ENCODE measurements at places on chromosomes 16 and 17. TPM values are rescaled to one million over a fixed set of nuclear protein-coding genes. Genes with fewer than 3 reads are reported as not detected.

Gene TRPV3
- total RNA-seq = 0.92 TPM

GRCh38 chr16:29815793-29816693 is at the start of gene PAGR1:
PAGR1 (plus strand) TSS chr16:29816152; CDS start chr16:29816526, 374 bp downstream.
- peak; percentile 99 for DNase-seq
- H3K27me3 ChIP-seq = peaks cover 1% of the 10 kb centered on the region
- H3K4me1 ChIP-seq = peaks cover 46% of the 10 kb centered on the region

GRCh38 chr17:79360196-79360595 is 250.7 kb downstream of the RBFOX3 start:
- H3K27ac ChIP-seq = no peak overlapping the region
- H3K27me3 ChIP-seq = no peaks in the 10 kb centered on the region
- no peaks in the 10 kb centered on the region for H3K4me1 ChIP-seq

Gene TMEM238L
- not detected for total RNA-seq

Gene CYGB
- total RNA-seq = not detected

- no peaks in the 10 kb centered on the region for H3K27me3 ChIP-seq
- no peak overlapping the region for H3K4me3 ChIP-seq
- H3K27ac ChIP-seq = no peak overlapping the region
Observed at GRCh38 chr17:70313086-70313852, 143.9 kb downstream of the KCNJ2 start.

Gene CRYM
- not detected for total RNA-seq

DNA sequence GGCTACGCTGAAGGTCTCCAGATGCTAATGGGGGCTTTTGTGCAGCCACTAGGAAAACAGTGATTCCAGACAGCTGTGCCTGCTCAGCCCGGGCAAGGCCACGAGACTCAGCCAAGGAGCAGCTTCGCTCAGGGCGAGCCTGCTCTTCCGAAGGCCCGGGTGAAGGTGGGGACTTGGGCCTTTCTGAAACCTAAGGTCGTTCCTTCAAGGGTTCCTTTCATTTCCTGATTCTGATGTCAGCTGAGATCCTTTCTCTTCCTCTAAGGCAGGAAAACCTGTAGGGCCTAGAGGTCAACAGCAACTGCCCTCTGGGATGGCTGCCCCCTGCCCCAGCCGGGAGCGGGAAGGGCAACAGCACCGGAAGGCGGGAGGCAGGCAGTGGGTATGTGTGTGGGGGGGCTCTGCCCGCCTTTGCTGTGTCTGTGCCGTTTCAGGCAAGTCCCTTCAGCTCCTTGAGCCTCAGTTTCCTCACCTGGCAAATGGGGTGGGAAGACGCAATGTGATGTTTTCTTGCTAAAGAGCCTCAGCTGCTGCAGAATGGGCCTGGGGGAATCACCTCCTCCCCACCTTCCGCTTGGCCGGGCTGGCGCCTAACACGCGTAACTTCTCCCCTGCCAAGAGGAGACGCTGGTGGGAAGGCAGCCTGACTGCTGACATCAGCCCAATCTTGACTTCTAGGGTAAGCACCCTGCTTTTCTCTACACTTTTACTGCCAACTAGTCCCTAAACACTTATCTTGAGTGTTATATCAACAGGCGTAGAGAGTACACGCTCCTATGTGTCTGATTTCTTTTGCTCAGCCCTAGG is 32.8 kb downstream of the IRF8 start:
- no peak overlapping the region for H3K27ac ChIP-seq
- peaks cover 2% of the 10 kb centered on the region for H3K36me3 ChIP-seq
- no peak for DNase-seq

- no peak overlapping the region for H3K4me3 ChIP-seq
- peaks cover 8% of the 10 kb centered on the region for H3K4me1 ChIP-seq
- peak; percentile 61 for DNase-seq
- no peaks in the 10 kb centered on the region for H3K36me3 ChIP-seq
- H3K27ac ChIP-seq = no peak overlapping the region
- no peaks in the 10 kb centered on the region for H3K27me3 ChIP-seq
Observed at GRCh38 chr17:19766421-19767270, 18.5 kb upstream of the ALDH3A1 start.

DNA sequence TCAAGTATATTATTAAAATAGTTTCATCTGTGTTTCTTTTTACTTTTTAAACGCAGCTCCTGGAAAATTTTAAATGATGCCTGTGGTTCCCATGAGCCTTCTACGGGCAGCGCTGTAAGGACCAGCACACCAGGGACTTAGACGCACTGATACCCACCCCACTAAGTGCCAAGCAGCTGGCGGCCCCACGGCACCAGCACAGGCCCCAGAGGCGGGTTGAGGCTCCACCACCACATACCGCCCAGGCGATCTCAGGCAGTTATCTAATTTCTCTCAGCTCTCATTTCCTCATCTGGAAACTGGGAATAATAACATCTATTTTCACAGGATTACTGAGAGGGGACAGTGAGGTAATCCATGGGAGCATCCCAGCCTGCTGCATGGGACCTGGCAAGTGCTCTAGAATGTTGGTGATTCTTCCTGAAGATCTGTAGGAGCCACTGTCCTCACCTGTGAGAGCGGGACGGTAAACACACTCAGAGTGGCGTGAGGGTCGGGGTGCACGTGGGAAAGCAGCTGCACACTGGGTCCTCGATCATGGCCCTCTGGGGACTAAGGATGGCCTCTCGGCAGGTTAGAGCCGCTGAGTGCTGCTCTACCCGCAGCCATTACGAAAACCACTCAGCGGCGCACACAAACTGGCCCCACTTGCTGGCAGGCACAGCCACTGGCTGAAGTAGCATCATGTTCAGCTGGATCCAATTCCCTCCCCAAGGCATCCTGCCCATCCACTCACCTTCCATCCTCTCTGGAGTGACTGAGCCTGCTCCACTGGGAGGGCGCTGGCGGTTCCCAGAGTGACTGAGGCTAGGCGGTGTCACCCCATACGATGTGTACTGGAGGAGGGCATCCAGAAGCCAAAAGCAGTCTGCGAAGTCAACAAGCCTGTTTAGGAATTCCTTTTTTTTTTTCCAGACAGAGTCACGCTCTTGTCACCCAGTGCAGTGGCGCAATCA is 17.6 kb upstream of the SLC38A8 start:
- H3K4me1 ChIP-seq = peaks cover 3% of the 10 kb centered on the region
- peaks cover 76% of the 10 kb centered on the region for H3K36me3 ChIP-seq
- no peak overlapping the region for H3K27ac ChIP-seq
- no peaks in the 10 kb centered on the region for H3K27me3 ChIP-seq

GRCh38 chr16:352547-353403 is at the start of gene AXIN1:
AXIN1 (minus strand) TSS chr16:352723; CDS start chr16:347025, 5,698 bp downstream.
- no peaks in the 10 kb centered on the region for H3K27me3 ChIP-seq
- DNase-seq = peak; percentile 98
- H3K4me1 ChIP-seq = peaks cover 19% of the 10 kb centered on the region

Measured in activated T-helper 2 cell treated with anti-CD3 and anti-CD28 coated beads, Interferon-gamma antibody, Interleukin-2, Interleukin-4, amounts not matched to agents 10 μg/mL and 5 μg/mL and 100 μg/mL, durations not matched to agents 14 hours and 24 hours and 36 hours (primary cell).